ENCODE measurements at places on chromosomes 2 and 18. TPM values are rescaled to one million over a fixed set of nuclear protein-coding genes. Genes with fewer than 3 reads are reported as not detected.

The MCM6 gene
- total RNA-seq = 6.7 TPM

DNA sequence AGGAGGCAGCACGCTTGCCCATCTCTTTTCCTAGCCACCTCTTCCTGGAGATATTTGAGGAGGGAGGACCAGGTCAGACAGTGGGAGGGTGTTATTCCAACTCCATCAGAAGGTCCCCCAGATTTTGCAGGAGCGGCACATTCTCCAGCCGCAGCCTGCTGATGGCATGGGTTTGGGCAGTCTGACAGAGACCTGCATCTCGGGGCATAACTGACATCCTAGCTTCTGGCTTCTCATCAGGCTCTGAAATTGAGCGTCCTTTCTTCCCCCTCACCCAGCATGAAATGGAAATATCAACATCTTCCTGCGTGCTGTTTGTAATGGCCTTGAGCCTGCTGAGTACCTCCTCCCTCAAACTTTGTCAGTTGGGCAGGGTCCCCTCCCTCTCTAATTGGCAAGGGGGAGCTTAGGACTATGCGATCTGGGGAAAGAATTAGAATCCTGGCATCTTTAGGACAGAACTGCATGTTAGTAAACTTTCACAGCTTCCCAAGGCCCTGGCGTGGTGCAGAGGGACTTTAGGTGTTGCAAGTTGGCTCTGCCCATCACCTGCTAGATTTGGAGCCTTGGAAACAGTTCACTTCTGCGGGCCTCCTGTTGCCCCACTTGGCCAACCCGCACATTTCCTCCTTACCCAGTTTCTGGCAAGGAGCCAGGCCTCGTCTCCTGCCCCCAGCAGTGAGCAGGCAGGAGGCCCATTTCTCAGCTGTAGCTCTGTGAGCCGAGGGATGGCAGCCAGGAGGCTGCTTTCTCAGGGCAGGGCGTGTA, 2.2 kb downstream of the ITM2C start:
- no peak for DNase-seq

DNA sequence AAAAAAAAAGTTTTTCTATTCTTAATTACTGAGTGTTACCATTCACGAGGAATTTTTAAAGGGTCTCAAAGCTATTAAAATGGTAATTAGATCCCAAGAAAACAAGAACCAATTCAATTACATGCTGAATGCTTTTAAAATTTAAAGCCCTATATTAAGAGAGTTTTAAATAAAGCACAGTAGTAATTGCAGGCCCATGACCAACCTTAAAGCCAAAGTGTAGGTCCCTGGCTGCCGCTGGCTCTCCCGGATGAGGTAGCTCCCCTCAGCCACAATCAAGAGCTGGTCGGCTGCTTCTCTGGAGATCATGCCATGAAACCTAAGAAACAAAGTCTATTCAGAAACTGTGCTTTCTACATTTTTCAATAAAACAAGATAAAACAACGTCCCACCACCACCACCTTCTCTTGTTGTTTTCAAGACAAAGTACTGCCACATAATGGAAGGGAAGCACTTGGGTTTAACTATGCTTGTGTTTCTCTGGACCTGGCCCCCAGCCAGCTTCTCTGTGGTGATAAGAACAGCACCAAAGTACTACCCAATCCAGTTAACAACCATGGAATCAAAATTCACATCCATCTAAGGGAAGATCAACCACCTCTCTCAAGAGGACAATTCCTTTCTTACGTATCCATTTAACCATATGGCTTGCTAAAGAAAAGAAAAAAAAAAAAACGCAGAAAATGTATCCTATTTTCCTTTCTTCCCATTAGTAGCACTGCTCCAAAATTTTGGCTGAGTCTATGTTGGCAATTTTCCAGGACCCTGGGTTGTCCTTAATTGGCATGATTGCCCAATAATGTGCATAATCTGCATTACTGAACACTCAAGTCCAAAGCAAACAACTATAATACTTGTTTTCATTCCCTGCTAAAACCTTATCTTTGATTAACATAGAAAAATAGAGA, 90.1 kb downstream of the CHN1 start:
- DNase-seq = no peak

- DNase-seq = no peak
Observed at GRCh38 chr2:195575016-195575415, 82.0 kb upstream of the SLC39A10 start.

GRCh38 chr2:157898591-157898996, 22.5 kb upstream of the ACVR1 start:
- DNase-seq = no peak

DNA sequence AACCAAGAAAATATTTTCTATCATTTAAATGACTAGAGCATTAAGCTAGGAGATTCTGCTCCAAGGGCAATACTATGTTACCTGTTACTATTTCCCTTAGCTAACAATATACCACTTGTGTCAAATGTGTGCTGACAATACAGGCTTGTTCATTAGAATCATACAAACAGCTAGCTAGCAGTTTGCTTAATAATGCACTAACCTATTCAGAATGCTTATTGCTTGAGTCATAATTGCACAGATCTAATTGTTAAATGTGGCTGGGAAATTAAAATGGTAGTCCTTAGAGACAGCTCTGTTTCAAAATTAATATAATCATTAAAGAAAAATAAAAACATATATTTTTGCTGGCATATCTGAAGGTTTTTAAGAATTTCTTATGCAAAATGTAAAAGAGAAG, 344.2 kb downstream of the ERBB4 start:
- no peak for DNase-seq

DNA sequence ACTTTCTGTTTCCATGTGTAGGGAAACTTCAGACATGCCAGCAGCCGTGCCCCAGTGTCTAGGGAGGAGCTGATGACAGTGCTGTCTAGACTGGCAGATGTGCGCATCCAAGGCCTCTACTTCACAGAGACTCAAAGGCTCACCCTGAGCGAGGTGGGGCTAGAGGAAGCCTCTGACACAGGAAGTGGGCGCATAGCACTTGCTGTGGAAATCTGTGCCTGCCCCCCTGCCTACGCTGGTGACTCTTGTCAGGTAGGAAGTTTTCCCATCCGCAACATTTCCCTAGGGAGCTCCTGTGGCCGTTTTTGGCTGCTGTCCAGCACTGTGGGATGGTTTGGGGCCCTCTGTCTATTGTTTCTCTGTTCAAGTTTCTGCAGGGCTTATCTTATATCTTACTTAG, 143.1 kb upstream of the TTC39C start:
- DNase-seq = no peak

DNA sequence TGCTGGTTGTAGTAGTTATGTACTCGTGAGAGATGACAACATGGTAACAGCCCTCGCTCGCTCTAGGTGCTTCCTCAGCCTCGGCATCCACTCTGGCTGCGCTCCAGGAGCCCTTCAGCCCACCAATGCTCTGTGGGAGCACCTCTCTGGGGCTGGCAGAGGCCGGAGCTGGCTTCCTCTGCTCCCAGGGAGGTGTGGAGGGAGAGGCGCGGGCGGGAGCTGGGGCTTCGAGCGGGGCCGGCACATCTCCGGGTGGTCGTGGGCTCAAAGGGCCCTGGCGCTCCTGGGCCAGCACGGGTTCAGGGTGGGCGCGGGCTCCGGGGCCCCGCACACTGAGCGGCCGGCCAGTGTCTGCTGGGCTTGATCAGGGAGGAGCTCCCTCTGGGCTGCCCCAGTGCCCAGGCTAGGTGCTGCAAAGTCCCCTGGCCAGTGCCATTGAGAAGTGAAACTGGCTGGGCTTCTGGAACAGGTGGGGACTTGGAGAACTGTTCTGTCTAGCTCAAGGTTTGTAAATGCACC, 1012.1 kb downstream of the CNTNAP5 start:
- no peak for DNase-seq

The TUBA3E gene
- total RNA-seq = not detected

DNA sequence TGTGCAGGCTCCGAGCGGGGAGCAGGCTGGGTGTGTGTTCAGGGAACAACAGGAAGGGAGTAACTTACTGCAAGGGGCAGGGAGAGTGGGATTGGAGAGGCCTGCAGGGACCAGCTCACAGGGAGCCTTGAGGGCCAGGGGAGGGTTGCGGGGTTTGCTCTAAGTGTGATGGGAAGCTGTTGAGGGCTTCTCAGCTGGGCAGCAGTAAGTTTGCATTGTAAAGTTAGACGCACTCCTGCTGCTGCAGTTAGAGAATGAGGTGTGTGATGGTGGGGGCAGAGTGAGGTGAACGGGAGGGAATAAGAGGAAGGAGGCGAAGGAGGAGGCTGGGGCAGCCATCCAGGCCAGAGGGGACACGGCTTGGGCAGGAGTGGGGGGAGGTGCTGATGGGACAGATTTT, 53.4 kb downstream of the BOLA3 start:
- DNase-seq = no peak

DNA sequence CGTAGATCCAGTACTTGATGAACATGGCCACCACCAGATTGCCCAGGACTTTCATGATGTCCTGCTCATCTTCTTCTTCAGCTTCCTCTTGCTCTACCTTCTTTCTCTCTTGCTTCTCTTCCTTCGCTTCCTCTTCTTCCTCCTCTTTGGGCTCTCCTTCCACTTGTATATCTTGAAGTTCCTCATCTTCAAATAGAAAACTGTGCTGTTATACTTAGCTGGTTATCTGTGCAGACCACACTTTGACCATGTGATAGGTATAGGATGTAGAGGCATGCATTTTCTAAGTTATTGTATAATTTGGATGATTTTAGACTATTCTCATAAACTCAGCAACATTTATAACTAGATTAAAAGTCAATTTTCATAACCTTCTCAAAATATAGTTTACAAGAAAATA, 263.4 kb downstream of the NAPG start:
- DNase-seq = no peak

The CDK5R2 gene
- not detected for total RNA-seq

- no peak for DNase-seq
Observed at GRCh38 chr2:218332920-218333645, 23.6 kb upstream of the CATIP start.

DNA sequence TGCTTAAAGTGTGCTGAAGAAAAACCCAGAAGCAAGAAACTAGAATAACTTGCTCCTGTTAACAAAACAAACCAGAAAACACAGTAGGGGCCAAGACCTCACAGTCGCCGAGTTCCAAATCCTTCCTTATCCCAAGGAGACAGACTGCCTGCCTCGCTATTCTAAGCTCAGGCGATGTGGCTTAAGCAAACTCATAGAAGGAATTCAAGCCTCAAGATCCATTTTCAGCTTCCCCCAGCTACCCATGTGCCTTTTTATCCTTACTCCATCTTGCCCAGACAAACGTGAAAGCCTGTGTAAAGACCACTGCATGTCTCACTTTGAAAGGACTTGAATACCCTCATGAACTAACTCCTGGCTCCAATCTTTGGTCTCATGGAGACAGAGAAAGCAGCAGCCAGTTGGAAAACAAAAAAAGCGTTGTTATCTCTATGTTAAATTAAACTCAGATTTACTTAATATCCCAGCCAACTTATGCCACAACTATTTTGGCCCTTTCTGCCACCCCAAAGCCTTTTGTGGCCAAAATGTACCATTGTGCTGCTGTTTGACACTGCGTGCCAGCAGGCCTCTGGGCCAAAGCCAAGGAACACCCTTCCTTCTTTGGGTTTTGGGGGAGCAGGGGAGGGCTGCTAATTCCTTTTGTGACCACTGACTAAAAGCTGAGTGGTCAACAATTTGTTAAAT, 123.2 kb upstream of the FZD5 start:
- no peak for DNase-seq

The COLEC12 gene
- 5.1 TPM for total RNA-seq

- DNase-seq = no peak
Observed at GRCh38 chr18:21496277-21496835, 104.1 kb downstream of the ESCO1 start.

The LINC00305 gene
- total RNA-seq = not detected

DNA sequence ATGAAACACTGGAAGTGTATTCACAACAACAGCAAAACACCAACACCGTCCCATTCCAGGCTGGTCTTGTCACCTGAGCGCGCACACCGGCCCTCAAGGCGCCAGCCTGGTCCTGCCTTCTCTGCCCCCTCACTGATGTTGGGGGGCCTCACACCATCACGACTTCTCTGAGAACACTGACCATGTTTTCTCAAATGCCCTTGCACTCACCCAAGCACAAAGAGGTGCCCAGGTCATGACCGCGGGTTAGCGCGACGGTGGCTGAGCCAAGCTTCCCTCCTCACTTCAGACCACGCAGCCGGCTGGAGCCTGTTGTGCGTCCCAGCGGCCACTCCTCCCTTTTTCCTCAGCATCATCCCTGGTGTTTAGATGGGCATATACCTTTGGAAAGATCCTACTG, 101.3 kb upstream of the SALL3 start:
- DNase-seq = peak; percentile 52

The DPP10 gene
- 1.4 TPM for total RNA-seq

GRCh38 chr2:232697807-232698110, 628 bp downstream of the GIGYF2 start:
- no peak for DNase-seq

DNA sequence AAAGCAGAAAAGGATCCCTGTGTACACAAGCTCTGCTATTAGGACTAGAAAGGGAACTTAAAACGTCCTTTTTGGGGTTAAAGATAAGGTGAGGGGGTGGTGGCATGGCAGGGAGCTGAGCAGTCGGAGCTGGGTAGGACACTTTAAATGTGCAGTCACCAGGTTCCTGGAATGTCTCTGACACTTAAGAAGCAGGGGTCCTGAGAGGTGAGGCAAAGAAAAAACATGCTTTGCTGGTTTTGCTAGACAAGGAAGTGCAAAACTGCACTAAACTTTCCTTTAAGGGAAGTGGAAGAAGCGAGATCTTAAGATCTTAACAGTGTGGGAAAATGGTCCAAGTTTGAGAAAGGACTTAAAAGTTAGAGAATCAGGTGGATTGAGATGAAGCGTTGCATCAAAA, 99.5 kb upstream of the MAP3K20 start:
- no peak for DNase-seq

DNA sequence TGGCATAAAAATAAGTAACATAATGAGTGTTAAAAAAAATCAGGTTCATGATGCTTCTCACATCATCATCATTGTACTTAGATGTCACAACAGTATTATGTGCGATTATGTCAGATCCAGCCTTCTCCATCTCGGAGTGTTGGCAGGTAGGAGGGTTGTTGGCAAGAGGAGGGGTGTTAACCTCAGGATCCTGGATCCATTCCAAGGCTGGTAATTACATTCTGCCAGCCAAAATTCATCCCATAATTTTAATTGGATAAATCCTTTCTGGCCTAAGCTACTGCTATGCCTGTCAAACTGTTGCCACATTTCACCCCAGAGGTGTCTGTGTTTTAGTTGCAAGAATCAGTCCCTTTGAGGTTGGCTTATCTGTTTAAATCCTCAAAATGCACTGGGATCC, 891 bp upstream of the FTCDNL1 start:
- DNase-seq = no peak

The SERPINB3 gene
- 21.2 TPM for total RNA-seq

- no peak for DNase-seq
Observed at GRCh38 chr2:64924170-64924934, 64.8 kb upstream of the SLC1A4 start.

GRCh38 chr2:179613701-179614100, 247.7 kb downstream of the ZNF385B start:
- DNase-seq = no peak

The GAREM1 gene
- total RNA-seq = 49.1 TPM

GRCh38 chr2:112680666-112681101, 34.9 kb downstream of the SLC20A1 start:
- DNase-seq = no peak

GRCh38 chr18:57466307-57466706, 31.1 kb downstream of the ONECUT2 start:
- no peak for DNase-seq

- peak; percentile 68 for DNase-seq
Observed at GRCh38 chr2:11692966-11693521, 23.0 kb upstream of the NTSR2 start.

The SLC23A3 gene
- total RNA-seq = 3.1 TPM

Measured in suprapubic skin (tissue), 4 donors.